ENCODE measurements at places on chromosomes 11 and 22.

DNA sequence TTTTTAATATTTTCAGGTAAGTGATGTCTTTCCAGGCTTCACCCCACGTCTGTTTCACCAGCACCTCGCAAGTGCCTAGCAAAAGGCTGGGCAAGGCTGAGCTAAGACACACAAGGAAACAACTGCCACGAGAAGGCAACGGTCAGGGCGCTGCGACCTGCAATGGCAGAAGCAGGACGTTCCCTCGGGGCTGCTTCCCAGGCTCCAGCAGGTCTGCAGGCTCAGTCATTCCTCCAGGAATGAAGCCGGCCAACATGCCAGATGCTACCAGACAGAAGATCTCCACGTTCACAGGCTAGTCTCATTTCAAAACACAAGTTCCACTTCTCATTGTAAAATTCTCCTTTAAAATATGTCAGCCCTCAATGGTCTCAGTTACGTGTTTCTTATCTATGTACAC, 45.5 kb downstream of the CELSR1 start:
- DNase-seq, result no peak

DNA sequence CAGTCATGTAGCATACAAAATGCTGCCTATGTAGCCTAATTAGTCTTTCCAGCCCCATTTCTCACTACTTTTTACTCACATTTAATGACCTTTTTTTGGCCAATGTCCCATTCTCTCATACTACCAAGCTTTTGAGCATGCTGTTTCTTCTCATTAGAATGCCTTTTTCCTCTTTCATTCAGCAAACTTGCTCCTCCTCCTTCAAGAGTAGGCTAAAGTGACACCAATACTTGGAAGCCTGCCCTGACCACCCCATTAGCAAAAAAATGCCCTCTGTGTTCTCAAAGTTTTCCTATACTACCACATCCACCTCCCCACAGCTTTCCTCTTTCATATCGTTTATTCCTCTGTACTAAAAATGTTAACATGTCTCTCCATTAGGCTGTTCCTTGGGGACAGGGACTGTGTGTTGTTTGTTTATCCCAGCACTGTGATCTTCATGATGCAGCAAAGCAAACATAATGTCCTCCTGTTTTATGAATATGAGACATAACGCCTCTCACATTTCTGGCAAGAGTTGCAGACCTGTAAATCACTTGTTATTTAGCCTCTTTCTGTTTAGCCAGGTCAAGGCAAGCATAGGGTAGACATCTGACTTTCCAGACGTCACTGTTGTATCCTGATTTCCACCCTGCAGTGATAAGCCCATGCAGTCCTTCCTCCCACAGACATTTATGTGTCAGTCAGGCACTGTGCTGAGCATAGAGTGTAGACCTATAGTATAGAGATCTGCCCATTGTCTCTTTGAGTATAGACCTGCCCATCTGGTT, 62.0 kb upstream of the UCP3 start:
- no peak for DNase-seq

DNA sequence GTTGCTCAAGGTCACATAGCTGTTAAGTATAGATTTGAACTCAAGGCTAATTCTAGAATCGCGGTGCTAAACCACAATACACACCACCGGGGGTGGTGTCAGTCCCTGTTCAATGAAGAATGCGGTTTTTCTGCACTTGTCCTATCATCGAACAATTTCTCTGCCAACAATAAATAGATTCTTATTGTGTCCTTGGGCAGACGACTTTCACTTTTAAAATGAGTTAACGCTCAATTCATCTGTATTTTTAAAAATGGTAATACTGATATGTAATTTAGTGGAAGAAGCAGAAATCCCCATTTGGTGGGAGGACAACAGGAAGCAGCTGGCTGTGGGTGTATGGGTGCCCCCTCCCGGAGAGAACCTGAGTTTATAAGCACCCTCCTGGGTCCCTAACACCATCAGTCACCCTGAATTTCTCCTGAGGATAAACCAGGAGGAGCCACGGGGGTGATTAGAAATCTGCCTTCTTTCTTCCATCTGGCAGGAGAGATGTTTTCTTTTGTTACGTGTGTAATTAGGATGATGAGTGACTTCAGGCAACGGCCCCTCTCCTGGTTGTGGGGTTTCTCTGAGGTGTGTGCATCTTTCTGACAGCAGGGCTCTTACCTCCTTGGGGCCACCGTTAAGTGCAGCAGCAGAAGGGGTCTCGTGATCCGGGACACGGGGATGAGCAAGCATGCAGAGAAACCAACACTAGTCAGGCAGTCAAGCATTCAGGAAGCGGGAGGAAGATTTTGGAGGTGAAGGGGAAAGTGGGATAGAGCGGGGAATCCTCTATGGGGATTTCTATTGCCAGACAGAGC, 87.7 kb downstream of the GRAMD1B start:
- peak; percentile 7 for DNase-seq

GRCh38 chr11:46271875-46272815, 5.3 kb upstream of the CREB3L1 start:
- DNase-seq, result no peak

DNA sequence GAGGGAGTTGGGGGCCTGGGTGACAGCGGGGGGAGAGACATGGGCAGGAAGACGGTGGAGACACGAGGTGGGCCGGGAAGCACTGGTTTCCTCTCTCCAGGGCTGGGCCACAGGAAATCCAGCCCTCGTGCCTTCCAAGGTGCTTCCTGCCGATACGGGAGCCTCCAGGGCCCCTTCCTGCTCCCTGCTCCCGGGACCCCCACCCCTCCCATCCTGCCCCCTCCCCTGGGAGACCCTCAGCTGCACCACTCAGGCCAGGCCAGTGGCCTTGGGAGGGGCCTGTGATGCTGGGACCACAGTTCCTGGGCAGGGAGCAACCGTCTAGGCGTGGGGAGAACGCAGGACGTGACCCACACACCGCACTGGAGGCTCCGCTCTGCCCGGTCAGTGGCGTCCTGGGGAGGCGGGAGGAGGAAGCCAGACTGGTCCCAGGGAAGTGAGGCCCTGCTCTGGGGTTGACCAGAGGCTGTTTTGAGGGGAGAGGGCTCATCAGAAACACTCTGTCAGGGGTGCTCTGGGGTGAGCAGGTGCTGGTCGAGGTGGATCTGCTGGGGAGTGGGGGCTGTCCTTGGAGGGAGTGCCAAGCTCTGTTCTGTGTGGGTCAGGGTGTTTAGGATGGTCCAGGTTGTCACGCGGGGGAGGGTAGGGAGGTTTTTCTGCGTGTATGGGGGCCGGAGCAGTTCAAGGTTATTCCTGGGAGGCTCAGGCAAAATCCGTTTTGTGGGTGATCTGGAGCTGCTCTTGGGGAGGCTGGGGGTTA, at the start of gene SHANK3:
Gene SHANK3 (plus strand): TSS at position 353 of the 760 bp plus-strand sequence.
- no peak for DNase-seq

DNA sequence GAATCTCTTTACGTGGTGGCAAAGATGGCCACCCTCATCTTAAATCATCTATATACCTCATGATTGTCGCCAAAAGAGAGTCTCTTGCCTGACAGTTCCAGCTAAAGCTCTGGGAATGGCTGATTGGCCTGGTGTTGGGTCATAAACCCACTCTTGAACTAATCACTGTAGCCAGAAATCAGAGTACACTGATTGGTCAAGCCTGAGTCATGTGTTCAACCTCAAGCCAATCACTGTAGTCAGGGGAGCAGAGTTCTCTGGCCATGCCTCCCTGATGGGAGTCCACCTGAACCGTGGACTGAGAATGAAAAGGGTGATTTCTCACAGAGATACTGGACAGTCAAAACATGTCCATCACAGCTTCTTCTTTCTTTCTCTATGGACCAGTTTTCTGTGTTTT, 45.8 kb downstream of the RCN1 start:
- no peak for DNase-seq

GRCh38 chr22:26912655-26913345, 255.4 kb downstream of the MIAT start:
- DNase-seq, result no peak

- DNase-seq, result no peak
Measured at GRCh38 chr11:42170601-42171000, 711.1 kb upstream of the LRRC4C start.

GRCh38 chr11:44454666-44455065, 110.8 kb upstream of the CD82 start:
- DNase-seq, result no peak

GRCh38 chr22:49281467-49282340, 546.0 kb downstream of the BRD1 start:
- no peak for DNase-seq

Data from CD4-positive, alpha-beta T cell treated with Interleukin-4 for 4 hours (primary cell).